ENCODE measurements at places on chromosomes 11 and 22. TPM values are rescaled to one million over a fixed set of nuclear protein-coding genes. Genes with fewer than 3 reads are reported as not detected.

The FOLR1 gene
- not detected for total RNA-seq

- no peak overlapping the region for H3K27ac ChIP-seq
- no peaks in the 10 kb centered on the region for H3K4me1 ChIP-seq
- no peaks in the 10 kb centered on the region for H3K36me3 ChIP-seq
- no peak for DNase-seq
Observed at GRCh38 chr11:79314906-79315689, 125.7 kb downstream of the TENM4 start.

The CHCHD10 gene
- total RNA-seq = 157 TPM

DNA sequence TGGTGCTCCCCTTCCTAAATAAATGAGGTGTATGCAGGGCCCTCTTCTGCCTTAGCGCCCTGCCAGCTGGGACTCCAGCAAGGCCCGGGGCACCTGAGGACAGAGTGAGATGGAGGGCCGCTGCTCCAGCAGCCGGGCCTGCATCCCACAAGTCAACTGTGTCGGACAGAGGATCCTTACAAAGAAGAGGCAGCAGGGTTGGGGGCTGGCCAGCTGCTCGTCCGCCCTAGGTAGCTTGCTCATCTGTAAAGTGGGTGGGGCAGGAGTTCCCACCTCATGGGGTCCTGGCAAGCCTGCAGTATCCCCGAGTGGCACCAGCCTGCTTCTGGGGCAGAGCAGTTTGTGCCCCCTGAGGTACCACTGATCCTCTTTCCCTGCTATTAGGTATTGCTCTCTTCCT lies 7.6 kb downstream of the TMEM121B start:
- no peak overlapping the region for H3K27ac ChIP-seq
- H3K36me3 ChIP-seq = peaks cover 3% of the 10 kb centered on the region
- DNase-seq = no peak
- H3K27me3 ChIP-seq = no peaks in the 10 kb centered on the region
- H3K4me3 ChIP-seq = no peak overlapping the region
- peaks cover 38% of the 10 kb centered on the region for H3K4me1 ChIP-seq

The ANO9 gene
- 45.6 TPM for total RNA-seq

- H3K4me1 ChIP-seq = no peaks in the 10 kb centered on the region
- H3K36me3 ChIP-seq = no peaks in the 10 kb centered on the region
- no peak overlapping the region for H3K4me3 ChIP-seq
- H3K27me3 ChIP-seq = peaks cover 30% of the 10 kb centered on the region
- peak; percentile 42 for DNase-seq
Observed at GRCh38 chr11:36258730-36259360, 30.4 kb downstream of the COMMD9 start.

All from activated CD4-positive, alpha-beta memory T cell treated with anti-CD3 and anti-CD28 coated beads for 36 hours (primary cell).